ENCODE measurements at places on chromosomes 1 and 21.

DNA sequence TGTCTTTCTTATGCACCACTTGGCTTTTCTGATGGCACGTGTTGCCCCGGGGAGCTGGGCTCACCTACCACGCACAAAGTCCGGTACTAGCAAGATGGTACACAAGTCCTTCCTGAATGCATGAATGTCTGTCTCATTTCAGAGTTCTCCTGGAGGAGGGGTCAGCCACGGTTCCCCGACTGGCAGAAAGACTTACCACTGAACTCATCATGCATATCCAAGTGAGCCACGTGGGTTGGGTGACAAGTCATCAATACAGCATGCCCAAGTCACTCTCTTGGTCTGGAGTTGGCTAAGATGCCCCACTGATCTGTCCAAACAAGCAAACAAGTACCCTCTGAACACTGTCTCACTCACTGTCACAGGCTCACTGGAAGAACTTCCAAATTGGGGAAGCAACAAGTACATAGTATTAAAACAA is 28.6 kb upstream of the MX1 start:
- no peak for DNase-seq

- DNase-seq: no peak
Measured at GRCh38 chr1:116087628-116088027, 23.6 kb upstream of the MAB21L3 start.

DNA sequence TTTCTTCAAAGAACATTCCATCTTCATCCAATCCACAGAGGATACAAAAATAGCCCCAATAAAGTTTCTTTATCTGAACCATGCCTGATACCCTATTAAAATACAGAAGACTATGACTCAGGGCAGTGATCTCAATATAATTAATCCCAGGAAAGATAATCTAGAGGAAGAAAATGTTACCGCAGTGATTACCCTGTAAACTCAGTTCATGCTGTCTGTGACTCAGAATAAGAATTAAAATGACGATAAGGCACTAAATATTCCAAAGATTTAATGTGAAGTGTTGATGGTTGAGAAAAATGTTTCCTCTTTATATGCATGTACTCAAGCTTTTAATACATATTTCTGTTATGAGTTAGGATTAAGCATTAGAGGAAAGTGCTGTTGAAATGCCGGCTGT is 88.6 kb upstream of the LYPLAL1 start:
- DNase-seq: no peak

GRCh38 chr1:68221980-68222373 is 10.3 kb downstream of the WLS start:
- no peak for DNase-seq

DNA sequence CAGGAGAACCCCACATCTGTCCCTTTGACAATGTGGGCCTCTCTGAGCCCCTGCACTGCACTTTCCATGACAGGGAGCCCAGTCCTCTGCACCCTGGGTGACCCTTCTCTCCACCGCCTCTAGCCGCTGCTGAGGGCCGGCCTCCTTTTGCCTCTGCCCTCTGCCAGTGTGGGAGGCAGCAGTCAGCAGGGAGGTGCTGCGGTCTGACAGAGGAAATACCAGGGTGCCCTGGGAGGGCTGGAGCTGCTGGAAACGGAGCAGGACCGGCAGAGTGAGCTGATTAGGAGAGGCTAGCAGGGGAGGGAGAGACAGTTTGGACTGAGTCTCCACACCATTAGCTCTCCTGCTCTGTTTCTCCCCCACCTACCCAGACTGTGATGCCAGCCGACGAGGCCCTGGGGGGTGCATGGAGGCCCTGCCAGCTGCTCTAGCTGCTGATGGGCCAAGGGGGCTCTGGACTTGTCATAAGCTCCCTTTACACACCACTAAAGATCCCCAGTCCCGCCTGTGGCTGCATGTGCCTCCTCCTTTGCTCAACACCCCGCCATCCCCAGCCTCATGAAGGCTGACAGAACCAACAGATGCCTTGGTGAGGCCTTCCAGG is 171.1 kb upstream of the KLHDC7A start:
- DNase-seq: no peak

DNA sequence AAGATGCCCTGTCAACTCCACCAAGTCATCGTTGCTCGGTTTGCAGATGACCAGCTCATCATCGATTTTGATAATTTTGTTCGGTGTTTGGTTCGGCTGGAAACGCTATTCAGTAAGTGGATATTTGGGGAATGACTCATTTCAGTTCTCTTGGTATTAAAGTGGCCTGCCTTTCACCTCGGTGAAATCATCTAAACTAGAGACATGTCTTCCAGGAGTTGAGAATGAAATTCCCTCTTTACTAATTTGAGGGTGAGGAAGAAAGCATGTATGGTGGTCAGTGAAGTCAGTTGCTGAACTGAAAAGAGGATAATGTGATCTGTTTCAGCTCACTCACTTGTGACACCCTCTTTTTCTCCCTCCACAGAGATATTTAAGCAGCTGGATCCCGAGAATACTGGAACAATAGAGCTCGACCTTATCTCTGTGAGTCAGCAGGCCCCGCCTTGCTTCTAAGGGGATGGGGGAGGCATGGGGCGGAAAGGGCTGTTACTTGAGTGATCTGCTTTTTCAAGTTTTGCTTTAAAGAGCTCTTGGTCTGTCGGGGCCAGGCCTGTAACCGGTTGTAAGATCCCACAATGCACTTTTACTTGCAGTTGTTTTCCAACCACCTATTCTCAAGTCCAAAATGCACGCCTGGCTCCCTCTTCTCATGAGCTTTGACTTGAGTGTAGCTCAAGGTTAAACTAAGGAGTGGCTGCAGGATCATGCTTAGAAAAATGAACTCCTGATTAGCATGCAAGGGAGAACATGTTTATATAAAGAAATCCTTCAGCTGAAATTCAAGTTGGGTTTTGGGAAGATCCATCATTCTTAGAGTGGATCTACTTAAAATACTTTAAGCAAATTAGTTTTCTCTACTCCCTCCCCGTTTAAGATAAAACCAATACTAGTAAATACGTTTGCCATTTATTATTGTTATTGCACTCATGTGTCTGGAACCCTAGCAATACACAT is 59.8 kb downstream of the CAPN2 start:
- no peak for DNase-seq

DNA sequence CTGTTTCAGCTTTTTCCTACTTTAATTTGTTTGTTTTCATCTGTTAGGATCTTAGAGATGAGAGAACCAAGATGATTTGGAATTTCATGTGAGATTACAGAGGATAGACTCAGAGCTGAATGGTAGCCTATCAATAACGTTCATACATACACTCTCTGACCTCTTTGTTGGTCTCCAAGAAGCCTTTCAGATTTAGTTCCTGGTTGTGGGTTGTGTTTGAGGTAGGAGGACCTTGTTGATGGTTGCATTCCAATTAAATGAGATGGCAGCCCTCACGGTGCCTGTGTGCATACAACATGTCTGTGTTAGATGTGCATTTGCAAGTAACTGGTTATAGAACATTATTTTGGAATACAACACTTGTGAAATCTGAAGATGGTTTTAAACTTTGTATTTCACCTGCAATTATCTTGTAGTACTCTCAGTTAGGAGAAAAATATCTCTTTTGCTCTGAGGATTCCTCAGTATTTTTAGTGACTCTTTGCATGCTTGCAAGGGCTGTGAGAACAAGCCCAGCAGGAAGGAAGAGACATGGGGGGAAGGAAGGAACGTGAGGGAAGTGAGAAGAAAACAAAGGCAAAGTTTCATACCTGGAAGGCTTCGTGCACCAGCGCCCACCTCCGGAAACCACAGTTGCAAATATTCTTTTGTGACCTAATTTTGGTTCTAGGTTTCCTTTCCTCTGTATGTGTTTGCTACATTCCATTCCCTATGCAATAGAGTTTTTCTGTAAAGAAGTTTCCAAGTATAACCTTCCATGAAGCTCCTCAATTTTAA is 291.8 kb downstream of the DISC1 start:
- DNase-seq: no peak

DNA sequence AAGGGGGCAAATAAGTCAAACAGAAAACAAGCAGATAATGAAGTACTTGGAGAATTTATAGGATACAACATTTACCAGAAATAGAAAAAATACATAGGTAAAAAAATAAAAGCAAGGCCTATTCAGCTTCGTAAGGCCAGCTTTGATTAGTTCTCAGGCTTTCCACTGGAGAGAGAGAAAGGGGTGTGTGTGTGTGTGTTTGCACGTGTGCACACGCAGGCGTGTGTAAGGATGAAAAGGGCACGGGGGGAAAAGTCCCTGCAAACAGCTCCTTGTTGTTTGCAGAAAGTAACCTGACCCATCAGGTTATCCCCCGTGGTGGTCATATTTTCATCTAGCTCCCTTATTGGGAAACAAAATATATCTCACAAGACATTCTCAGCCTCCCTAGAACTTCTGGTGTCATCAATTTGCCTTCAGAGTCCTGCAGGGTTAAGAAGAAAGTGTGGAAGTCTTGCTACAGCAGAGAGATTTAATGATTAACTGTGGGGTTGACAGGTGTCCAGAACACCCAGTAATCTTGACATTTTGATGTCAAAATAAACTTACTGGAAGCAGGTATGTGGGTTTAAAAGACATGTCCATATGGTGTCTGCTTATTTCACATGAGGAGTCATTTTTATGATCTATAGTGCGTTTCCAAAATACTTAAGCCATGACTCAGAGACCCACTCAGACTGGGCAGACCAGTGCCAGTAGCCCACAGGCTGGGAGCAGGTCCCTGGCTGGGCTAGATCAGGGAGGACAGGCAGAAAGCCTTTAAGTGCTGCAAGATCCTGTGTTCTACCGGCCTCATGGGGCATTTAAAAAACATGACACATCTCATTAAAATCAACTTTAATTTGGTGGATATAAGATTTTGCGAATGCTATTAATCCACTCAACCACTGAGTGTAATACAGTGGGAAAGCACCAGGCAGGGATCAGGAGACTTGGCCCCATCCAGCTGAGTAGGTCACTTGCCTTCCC is 487.6 kb upstream of the CAMK1G start:
- no peak for DNase-seq

- DNase-seq: no peak
Measured at GRCh38 chr1:3453891-3454810, at the start of gene ARHGEF16. TSS of gene ARHGEF16 (plus strand) at chr1:3454665. CDS start at chr1:3463085, 8,420 bp downstream.

DNA sequence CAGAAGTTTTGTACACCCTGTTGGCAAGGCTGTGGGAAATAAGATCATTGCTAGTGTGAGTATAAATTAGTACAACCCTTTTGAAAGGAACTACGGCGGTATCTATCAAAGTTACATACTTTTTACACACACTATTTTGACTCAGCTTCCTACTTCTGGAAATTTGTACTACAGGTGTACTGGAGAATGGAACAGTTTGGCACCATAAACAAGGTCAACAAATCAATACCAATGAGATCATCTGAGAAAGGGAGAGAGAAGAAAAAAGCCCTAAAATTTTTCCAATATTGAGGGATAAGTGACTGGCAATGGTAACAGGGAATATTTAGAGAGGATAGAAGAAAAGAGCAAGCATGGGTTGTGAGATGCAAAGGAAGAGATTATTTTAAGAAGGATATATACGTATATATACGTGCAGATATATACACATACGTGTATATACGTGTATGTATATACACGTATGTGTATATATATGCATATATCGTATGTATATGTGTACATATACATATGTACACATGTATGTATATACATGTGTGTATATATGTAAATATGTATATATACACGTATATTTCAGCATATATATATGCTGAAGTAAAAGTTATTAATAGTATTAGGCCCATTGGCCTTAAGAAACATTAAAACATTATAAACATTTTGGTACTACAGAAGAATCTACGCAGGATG is 27.6 kb downstream of the KLHL20 start:
- DNase-seq: no peak

Data from left renal pelvis (tissue), 4 donors.